Stimulated activated CD4-positive, alpha-beta T cell treated with anti-CD3 and anti-CD28 coated beads, Interleukin-1b, Interleukin-23, amount 100 ng/mL, for 1 hour (primary cell): ENCODE measurements at places on chromosomes 4 and X.

- no peak for DNase-seq
These were observed 3.2 kb upstream of the KLF8 start for GRCh38 chrX:56228914-56229313.

GRCh38 chr4:114306946-114307345 lies 291.7 kb upstream of the UGT8 start:
- DNase-seq, result no peak

DNA sequence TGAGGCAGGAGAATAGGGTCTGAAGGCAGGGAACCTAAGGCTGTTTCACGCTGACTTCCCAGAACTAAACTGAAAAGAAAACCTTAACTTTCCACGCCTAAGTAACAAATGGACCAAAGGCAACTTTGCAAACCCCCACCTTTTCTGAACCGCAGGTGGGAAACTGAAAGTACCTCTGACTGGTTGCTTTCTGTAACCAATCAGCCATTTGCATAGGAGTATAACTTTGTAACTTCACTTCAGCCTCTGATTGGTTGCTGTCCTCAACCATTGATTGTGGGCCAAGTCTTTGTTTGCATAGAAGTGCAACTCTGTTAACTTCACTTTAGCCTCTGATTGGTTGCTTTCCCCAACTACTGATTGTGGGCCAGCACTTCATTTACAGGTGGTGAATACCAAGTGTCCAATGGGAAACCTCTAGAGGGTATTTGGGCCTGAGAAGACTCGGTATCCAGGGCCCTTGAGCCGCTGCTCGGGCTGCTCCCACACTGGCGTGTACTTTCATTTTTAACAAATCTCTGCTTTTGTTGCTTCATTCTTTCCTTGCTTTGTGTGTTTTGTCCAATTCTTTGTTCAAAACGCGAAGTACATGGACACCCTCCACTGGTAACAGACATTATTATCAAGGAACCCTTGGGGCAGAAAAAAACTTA lies 121.6 kb upstream of the CBR4 start:
- no peak for DNase-seq

GRCh38 chr4:86919561-86920223 lies 15.1 kb upstream of the AFF1 start:
- no peak for DNase-seq

GRCh38 chr4:7388627-7389026 lies 46.1 kb downstream of the PSAPL1 start:
- no peak for DNase-seq

- DNase-seq, result no peak
These were observed 1.3 kb downstream of the PTPN13 start for GRCh38 chr4:86595426-86595805.

DNA sequence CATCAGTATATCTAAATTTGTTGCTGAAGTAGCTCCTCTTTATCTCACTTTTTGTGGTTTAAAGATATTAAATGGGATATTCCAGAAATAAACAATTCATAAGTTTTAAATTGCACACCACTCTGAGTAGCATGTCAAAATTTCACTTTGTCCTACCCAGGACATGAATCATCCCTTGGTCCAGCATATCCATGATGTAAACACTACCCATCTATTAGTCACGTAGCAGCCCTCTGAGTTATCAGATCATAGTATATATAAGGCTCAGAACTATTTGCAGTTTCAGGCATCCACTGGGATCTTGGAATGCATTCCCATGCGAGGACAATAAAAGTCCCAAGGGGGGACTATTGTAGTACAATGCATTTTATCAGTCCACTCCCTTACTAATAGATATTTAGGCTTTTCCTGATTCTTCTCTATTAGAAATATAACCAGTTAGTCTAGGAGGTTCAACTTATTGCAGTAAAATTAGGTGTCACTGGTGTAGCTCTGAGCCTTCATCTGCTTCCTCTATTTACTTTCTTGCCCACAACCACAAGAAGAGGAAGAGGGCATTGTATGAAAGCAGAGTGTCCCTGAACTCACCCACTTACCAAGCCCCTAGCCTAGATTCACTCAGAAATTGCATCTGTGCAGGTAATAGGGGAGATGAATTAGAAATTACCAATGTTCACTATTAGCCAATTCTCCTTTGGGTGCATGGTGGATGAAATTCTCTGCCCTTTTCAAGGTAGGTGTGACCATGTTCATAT lies 409.8 kb upstream of the GALNT7 start:
- DNase-seq, result no peak

DNA sequence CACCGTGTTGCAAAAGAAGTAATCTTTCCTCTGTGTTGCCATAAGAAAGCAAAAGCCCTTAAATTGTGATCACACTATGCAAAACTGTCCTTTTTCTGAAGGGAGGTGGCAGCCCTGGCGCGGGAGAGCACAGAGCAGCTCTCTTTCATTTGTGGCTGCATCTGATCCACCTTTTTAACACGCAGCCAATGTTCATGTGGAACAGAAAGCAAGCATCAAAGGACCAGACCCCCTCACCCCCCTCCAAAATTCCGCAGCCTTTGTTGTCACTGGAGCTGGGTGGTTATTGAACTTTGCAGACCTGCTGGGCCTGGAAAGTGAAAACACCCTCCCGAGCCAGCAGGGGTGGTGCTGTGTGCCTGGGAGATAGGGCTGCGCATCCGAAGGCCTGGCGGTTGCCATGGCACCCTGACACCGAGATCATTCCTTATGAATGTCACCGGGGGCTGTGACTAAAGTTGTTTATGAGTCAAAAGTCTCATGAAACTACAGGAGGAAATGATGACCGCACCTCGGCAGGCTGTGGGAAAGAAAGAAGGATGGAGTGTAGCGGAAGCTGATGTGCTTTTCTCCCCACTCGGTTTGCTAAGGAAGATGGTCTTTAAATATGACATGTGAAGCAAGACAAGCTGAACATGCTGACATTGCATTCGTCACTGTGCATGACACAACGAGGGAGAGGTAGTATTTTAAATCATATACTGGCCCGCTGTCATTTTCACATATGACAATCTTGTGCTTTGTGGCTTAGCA lies 367.4 kb downstream of the UNC5C start:
- DNase-seq, result no peak

- no peak for DNase-seq
These were observed 60.6 kb upstream of the WWC2 start for GRCh38 chr4:183038436-183038835.

DNA sequence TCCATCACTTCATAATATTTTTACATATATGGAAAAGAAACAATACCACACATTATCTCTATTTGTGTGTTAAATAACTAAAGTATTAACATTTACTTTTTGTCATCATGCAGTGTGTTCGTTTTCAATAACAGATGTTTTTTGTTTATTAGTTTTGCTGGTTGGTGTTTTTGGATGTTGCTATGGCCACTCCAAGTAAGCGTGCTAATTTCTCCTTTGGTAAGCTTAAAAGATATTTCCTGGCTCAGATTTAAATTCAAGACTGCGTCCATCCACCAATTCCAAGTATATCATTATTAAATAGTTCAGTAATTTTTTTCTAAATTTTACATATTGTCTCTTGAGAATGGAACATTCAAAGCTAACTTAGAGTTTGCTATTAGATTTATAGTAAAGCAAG lies 235.4 kb upstream of the IL1RAPL1 start:
- DNase-seq, result no peak

DNA sequence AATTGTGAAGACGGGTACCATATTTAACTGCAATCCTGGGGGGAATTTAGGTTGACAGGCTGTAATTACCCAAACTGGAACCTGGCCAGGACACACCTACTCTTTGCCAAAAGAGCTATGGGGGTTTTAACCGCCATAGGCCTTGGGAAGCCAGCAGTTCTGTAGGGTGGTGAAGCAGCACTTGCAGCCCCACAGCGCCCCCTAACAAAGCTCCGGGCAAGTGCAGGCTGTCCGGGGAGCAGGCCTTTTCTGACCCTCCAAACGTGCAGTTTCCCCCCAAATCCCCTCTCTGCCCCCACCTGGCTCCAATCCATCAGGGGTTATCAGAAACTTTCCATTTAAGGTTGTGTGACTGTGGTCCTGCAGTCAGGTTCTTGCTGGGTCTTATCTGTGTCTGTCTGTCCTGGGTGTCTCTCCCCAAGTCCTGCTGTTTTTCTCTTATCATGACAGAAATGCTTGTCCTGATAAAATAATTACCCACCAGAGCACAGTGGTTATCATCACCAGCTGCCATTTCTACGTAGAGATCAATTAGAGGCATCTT lies 350.9 kb downstream of the MID1IP1 start:
- peak; percentile 5 for DNase-seq

DNA sequence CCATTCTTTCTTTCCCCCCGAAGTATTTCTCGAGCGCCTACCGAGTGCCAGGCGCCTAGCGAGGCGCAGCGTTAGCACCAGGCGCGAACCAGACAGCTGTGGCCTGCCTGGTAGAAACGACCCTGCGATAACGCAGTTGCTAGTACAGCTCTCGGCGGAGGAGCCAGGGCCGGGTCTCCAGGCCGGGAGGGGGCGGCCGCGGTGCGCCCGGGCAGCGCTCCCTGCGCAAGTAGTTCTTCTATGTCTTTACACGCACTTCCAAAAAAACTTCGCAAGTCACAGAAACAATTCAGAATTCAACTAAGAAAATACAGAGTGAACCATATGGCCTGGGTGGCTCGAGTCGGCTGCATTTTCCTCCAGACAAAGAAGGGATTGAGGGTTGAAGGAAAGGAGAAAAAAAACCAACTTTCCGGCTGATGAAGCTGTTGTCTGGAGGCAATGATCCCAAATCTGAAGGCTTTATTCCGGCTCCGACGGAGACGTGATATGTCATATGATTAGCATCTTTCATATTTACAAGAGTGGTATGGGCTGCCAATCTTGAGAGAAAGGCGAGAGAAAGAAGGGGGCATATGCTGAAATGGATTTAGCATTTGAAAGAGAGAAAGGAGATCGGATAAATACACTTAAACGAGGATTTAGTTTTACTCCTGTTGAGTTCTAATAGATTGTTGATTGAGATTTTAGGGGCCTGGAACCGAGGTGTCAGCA lies 7.2 kb upstream of the NEUROG2 start:
- DNase-seq, result no peak

DNA sequence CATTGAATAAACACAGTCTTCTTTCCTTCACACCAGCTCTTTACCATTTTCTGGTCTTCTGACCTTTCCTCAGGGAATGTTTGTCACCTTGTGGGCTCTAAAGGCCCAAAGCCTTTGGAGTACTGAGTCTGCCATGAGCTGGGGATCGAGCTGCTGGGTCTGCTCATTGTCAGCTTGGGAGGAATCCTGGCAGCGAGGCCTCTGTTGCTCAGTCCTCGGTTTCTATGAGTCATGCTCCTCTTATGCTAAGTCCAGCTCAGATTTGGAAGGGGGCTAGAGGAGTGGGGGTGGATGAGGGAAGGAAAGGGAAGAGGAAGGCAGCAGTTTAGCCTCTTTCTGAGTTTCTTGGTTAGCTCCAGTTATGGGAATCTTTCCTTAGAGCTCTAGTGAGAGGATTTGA lies 31.1 kb downstream of the NHSL2 start:
- DNase-seq, result no peak

- no peak for DNase-seq
These were observed 322.1 kb upstream of the NOCT start for GRCh38 chr4:138693526-138693925.

- no peak for DNase-seq
These were observed 130.3 kb downstream of the ATP10D start for GRCh38 chr4:47615385-47615784.

GRCh38 chrX:150779385-150779784 lies 86.2 kb downstream of the MTMR1 start:
- no peak for DNase-seq

- DNase-seq, result no peak
These were observed 15.5 kb upstream of the ASIC5 start for GRCh38 chr4:155881555-155881954.

DNA sequence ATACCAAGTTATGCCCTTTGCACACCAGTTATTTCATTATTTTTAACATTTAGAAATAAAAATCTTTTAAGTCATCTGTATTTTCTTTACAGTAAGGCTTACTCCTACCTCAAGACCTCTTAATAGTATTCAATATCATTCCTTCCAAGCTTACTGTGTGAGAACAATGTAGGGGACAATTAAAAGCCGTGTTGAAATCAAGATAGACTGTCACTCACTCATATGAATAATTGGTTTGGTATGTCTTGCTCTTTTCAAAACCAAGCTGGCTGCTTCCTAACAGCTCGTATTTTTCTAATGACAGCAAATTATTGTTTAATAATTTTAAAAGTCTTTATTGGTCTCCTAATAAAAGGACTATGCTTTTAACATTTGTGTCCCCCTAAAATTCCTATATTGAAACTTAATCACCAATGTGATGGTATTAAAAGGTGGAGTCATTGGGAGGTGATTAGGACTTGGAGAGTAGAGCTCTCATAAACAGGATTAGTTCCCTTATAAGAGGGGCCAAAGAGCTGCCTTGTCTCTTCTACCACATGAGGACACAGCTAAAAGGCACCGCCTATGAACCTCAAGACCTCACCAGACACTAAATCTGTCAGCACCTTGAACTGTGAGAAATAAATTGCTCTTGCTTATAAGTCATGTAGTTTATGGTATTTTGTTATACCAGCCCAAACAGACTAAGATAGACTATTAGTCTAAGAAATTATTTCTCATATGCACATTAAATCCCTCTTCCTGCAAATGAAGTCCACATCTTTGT lies 4.1 kb downstream of the ABCB7 start:
- no peak for DNase-seq

- no peak for DNase-seq
These were observed 55.3 kb upstream of the KCNIP4 start for GRCh38 chr4:22003878-22004277.

DNA sequence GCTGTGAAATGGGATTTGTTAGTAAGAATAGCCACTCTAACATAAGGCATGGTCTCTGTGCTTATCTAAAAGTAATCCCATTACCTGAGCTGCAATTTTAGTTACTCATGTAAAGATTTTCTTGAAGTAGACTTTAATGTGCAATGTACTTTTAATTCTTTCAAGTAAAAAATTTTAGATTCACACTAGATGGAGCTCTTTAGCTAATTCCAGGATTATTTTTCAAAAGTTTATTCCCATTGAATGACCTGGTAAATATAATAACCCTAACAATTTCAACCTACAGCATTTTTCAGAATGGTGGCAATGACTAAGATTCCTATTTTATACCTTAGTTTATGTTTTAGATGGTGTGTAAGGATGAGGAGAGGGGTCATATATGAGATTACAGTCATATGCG lies 18.1 kb downstream of the USP38 start:
- no peak for DNase-seq

DNA sequence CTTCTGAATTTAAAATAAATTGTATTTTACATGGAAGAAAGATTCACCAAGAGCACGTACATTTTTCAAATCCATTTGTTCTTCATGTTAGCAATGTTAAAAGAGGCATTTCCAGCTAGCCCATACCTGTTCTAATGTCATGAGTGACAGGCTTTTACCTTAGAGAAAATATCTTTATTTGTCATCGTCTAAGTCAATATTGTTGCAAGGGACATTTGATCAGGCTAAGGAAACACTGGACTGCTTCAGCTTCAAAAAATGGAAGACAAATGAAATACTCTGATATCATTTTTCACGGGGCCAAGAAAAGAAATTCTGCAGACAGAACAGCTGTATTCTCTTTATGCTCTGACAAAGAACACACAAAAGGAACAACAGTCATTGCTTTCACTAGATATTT lies 207.7 kb downstream of the RCHY1 start:
- no peak for DNase-seq

- no peak for DNase-seq
These were observed 898.9 kb upstream of the EPHA5 start for GRCh38 chr4:66569228-66569627.
